GM12892 (cell line): ENCODE measurements at places on chromosomes 4 and X.

GRCh38 chr4:75686346-75686745 lies 13.1 kb upstream of the G3BP2 start:
- DNase-seq = no peak

DNA sequence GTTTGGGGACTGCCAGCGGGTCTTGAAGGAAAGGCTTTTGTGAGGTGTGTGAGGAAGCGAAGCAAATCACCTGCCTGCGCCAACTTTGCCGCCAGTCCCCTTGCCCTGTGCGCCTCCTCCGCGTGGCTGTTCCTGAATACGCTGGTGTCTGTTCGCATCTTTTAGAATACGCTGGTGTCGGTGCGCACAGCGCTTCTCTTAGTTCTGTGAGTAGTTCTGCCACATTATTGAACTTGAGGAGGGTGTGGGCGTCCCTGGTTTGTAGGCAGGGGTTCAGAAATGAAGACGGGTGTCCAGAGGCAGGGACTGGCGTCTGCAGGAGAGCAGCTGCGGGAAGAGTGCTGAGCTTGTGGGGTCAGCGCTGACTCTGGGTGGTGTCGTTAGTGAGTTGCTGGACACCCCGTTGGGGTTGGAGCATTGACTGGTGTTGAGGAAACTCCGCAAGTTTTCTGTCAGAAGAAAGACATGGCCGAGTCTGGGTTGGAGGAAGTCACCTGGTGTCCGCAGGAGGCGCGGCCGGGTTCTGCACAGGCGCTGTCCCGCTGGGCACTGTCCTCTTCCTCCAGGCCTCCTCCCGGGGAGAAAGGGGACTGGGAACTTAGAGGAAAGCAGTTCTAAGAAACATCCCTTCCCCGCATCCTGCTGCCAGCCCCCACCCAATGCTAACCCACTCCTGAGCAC lies 930 bp downstream of the ZNF718 start:
- DNase-seq = no peak

DNA sequence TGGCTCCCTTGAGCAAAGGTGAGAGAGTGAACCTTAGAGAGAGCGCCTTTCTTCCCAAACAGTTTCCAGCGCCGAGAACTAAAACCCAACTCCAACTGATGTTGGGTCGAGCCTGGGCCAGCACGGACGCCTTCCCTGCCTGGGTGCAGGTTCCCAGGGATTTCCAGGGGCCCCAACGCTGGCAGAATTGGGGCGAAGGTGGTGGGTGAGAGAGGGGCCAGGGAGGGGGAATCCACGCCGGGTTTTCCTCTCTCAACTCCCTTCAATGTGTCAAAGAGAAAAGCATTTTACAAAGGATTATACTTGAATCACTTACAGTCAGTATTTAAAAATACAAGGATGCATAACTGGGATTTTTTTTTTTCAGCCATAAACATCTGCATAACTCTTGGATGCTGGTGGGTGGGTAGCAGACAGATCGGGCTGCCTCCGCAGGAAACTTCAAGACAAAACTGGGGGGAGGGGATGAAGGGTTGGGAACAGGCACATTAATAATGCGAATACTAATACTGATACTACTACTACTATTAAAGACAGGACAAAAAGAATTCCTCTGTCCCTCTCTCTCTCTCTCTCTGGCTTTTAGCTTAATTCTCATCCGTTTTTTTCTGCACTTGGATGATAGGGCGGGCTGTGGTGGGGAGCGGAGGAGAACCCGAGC lies 1.3 kb upstream of the ARX start:
- DNase-seq = no peak

- no peak for DNase-seq
Observed at GRCh38 chr4:2416564-2417225, 1.8 kb downstream of the ZFYVE28 start.

DNA sequence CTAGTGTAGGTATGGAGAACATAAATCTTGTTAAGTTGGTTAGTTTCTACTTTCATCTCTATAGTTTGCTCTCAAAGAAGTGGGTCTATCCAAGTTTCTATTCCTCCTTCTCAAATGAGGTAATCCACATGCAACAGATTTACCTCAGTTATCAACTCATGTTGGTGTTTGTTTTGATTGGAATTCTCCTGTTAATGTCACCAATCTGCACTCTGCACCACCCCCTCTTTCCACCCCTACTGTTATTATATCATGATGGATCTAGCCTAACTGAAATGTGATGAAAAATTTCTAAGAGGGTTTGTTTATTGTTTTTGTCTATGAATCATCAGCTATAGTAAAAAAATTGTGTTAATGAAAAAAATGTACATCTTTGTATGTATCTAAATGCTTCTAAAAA lies 66.1 kb downstream of the AGTR2 start:
- DNase-seq = no peak

GRCh38 chr4:40843696-40844095 lies 93.9 kb downstream of the NSUN7 start:
- DNase-seq = no peak

- no peak for DNase-seq
Observed at GRCh38 chrX:45110494-45110893, 90.2 kb downstream of the DIPK2B start.

DNA sequence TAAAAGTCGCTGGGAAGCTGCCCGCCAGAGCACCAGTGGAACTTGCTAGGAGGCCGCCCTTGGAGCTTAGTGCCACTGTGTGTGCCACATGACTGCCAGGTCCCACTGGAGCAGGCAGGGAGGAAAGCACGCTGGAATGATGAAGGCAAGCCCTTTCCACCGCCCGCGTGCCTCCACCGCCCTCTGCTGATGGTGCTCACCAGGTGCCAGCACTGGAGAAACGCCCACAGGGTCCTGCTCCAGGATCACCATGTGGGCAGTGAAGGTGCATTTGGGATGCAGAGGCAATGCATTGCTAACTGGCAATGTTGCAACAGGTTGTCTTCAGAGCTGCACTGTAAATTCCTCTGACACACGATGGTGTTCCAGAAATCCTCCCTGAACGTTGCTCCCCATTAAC lies 76.3 kb downstream of the SHROOM2 start:
- no peak for DNase-seq
